ENCODE measurements at places on chromosomes 3 and 15.

- DNase-seq = no peak
These were observed 109.8 kb upstream of the RASGRP1 start for GRCh38 chr15:38674448-38674847.

DNA sequence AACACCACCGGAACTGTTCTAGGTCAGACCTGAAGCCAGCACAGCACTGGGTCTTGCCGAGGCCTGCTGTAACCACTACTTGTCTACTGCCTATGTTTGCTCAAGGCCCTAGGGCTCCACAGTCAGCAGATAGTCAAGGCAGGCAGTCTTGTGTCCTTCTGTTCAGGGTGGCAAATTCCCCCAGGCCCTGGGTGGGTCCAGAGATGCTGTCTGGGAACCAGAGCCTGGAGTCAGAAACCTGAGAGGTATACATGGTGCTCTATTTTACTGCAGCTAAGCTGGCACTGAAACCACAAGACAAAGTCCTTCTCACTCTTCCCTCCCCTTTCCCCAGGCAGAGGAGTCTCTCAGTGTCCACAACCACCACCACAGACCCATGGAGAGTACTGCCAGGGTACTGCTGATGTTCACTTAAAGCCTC, 89.9 kb downstream of the BBX start:
- DNase-seq = no peak

DNA sequence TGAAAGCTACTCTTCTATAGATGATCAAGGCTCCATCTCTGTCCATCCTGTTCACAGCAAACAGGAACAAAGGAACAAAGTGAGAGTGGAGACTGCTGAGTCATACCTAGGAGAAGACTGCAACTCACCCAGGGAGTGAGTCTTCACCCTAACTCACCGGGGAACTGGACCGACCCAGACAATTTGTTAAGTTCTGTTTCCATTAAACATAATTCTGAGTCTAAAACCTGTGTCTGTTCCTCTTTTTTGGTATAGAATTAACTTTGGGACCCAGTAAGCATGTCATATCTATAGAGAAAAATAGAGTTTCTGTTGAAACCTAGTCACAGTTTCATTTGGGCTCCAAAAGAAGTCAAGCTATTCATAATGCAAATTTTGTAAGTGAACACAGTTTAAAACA, 21.6 kb downstream of the CCDC80 start:
- no peak for DNase-seq

- DNase-seq = no peak
These were observed 114.4 kb downstream of the NR2F2 start for GRCh38 chr15:96444865-96445264.

DNA sequence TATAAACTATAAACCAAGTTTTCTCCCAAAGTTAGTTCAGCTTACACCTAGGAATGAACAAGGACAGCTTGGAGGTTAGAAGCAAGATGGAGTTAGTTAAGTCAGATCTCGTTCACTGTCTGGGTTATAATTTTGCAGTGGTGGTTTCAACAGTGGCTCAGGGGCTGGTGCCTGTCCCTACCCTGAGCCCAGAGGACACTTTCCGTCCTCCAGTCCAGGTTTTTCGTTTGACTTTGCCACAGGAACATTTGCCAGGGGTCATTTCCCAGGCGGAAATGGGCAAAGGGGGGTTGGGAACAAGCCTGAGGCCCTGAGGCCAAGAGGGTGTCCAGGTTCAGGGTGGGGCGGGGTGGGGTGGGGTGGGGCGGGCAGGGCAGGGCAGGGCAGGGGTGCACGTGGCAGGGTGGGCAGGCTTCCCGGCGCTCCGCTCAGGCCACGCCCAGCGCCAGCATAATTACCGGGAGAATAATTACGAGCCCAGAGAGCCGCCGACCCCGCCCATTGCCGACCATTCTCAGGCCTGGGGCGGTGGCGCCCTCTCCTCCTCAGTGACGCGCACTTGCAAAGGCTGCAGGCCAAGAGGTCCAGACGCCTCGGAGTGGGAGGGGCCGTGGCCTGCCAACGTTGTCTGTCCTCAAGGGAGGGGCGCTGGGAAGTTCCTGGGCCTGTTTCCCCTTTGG, 70.4 kb downstream of the KLF13 start:
- peak; percentile 88 for DNase-seq

- no peak for DNase-seq
These were observed 1055.7 kb downstream of the NAALADL2 start for GRCh38 chr3:175914785-175915184.

GRCh38 chr3:97470481-97470880, 294.1 kb upstream of the ARL6 start:
- no peak for DNase-seq

DNA sequence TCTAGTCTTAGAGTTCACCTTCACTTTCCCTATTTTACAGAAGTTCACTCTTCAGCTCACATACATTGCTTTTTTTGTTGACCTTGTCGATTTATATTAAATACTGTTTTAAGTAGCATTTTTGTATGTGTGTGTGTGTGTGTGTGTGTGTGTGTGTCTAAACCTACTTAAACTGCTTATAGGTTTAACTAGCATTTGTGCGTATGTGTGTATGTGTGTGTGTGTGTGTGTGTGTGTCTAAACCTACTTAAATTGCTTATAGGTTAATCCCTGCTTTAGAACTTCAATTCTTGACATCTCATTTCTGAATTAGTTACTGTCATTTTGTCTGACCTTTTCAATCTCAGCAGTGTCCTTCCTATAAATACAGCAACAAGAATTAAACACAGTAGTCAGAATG, 254.8 kb upstream of the EPHA3 start:
- DNase-seq = no peak

DNA sequence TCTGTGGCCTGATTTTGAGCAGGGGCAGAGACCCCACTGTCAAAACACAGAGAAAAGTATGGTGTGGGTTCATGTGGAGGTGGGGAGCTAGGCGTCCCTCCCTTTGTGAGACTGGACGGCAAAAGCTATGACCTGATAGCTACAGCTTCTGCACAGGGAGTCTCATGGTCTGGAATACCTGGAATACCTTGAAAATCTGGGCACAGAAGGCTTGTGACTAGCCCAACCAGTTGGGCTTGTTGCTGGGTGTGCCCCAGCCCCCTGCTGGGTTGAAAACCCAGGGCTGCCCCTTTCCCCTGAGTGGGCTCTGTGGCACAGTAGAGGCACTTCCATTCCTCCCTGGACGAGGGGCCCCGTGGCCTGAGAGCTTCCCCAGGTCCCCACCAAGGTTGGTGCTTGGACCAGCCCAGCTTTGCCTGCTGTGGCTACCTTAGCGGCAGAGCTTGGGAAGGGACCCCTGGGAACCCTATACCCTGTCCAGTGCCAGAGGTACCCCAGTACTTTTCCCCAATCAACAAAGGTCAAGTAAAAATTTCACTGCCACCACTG, 37.3 kb downstream of the SLC2A2 start:
- DNase-seq = no peak

- DNase-seq = peak; percentile 94
These were observed 37.9 kb upstream of the TSC22D2 start for GRCh38 chr3:150370122-150370602.

GRCh38 chr3:34294240-34294639, 495.8 kb downstream of the PDCD6IP start:
- DNase-seq = no peak

DNA sequence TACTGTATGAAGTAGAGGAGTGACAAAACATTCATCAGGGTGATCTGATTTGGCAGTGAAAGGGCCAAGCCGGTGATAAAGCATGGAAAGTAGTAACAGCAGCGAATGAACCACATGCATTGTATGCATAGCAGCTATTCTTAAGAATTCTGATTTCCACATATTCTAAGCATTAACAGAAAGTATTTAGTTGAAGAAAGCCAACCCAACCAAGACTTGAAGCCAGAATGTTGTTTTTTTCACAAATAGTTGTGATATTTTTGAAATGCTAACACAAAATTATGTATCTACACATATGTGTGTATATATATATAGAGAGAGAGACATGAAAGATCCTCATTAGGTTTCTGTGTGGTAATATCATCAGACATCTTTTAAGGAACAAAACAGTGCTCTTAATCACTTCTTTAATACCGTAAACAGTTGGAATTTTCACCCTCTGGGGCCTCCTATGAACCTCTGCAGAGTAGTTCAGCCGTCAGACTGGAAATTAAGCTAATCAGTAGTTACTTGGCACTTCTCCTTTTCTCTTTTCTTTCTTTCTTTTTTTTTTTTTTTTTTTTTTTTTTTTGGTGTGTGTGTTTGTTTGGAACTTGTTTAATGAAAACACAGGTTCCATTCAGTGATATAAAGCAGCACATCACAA, 139.6 kb downstream of the CMSS1 start:
- DNase-seq = no peak

- DNase-seq = no peak
These were observed 248.1 kb upstream of the BCHE start for GRCh38 chr3:166085164-166085856.

DNA sequence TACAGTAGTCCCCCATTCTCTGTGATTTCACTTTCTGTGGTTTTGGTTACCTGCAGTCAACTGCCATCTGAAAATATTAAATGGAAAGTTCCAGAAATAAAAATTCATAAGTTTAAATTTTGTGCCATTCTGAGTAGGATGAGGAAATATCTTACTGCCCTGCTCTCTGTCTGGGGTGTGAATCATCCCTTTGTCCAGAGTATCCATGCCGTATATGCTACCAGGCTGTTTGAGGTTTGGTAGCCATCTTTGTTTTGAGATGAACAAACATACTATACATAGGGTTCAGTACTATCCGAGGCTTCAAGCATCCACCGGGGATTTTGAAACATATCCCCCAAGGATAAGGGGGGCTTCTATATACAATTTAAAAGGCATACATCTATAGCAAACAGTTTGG, 16.3 kb upstream of the FEM1B start:
- DNase-seq = no peak

- no peak for DNase-seq
These were observed 18.0 kb downstream of the NIT2 start for GRCh38 chr3:100352296-100353231.

DNA sequence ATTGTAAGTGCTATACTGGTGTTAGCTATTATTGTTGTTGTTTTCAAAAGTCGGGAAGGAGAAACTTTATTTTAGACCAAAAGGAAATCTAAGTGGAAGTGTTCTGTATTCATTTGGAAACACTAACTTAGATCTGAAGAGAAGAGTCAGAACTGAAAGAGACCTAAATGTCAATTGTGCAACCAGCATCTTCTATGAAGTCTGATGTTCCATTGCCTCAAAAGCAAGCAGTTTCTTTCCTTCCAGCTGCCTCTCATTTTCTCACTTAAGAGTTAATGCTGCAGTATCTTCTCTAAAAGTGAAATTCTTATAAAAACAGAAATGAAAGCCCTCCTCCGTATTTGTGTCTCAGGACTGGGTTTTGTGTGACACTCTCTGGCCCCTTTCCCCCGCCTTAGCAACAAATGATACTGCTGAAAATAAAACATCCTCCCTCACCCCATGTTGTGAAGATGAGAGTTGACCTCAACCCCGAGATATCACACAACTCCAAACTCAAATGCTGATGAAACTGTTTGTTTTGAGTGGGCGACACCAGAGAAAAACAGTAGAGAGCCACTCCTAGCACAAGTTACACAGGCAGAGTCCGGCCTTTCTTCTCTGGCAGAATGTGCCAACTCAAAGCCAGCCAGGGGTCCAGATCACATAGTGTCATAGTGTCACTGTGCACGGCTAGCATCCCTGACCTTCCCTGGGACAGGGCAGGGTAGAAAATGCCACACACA, 48.9 kb downstream of the GLDN start:
- no peak for DNase-seq

GRCh38 chr3:193775421-193776077, 182.5 kb downstream of the OPA1 start:
- no peak for DNase-seq

- no peak for DNase-seq
These were observed 88.6 kb downstream of the RYK start for GRCh38 chr3:134161898-134162615.

DNA sequence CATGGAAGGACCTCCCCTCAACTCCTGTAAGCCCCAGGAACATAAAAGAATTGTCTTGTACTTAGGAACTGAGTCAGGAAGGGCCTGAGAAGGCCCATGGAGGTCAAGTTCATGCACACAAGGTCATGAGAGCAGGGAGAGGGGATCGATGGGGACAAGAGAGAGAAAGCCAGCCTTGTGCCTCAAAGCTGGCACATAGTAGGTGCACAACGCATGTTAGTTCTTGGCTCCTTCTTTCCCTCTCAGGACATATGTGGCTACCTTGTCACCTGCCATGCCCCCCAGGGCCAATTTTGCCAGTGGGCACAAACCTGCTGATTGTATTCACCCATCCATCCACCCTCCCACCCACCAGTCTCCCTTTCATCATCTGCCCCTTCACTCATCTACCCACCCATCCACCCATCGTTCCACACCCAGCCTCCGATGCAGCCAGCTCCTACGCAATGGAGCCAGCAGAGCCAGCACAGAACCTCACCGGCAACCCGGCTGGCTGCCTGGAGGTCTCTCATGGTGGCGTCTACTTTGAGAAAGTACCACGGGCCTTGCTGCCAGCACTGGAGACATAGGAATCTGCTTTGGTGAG, 52.4 kb upstream of the INSYN1 start:
- no peak for DNase-seq

- DNase-seq = no peak
These were observed 137.3 kb downstream of the KCNMB2 start for GRCh38 chr3:178673529-178673928.

DNA sequence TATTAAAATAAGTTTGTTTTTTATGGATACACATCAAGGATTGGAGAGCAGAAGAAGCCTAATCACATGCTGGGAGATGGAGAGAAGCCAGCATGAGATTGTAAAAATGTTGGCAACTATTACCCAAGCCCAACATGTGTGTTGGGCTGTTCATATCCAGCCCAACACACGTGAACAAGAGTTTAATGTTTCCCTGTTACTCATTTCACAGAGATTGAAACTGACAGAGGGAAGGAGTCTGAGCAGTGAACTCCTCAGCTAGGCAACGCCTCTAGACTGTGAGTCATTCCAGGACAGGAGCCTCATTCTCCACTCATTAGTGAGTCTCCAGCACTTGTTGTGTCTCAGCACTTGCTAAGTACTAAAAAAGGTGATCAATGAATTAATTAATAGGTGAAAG, 43.2 kb upstream of the CMSS1 start:
- DNase-seq = peak; percentile 83

DNA sequence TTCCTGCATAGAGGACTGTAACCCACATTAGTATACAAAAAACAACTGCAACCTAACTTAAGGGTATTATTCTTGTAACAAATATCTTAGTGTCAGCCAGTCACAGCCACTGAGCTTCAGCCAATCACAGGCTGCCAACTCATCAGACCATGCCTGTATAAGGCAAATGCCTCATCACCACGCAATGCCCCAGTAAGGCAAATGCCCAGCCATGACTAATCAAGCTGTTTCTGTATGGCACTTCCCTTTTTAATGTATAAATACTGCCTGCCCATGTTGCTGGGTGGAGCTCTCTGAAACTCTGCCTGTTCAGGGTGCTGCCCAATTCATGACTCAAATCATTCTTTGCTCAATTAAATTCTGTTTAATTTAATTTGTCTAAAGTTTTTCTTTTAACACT, 18.4 kb upstream of the GABRA5 start:
- DNase-seq = no peak

- DNase-seq = no peak
These were observed 18.0 kb upstream of the RAD18 start for GRCh38 chr3:8981296-8981695.

DNA sequence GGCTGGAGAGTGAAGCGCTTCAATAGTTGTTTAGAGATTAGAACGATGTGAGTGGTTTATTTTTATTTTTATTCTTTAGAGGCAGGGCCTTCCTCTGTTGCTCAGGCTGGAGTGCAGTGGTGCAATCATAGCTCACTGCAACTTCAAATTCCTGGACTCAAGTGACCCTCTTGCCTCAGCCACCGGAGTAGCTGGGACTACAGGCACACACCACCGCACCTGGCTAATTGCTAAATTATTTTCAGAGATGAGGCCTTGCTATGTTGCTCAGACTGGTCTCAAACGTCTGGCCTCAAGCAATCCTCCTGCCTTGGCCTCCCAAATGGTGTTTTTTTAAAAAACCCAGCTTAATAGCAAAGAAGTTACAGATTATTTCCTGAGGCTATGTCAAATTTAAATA, 29.0 kb downstream of the PPARG start:
- DNase-seq = no peak
